NCI-H2081 treated with DMSO at 0.1 percent for 48 hours (cell line): ENCODE measurements at places on chromosomes 7 and 10.

GRCh38 chr10:27359792-27360355 lies 119.3 kb upstream of the ACBD5 start:
- DNase-seq: no peak

- DNase-seq: no peak
Observed at GRCh38 chr7:76051840-76052239, 3.9 kb downstream of the MDH2 start.

- DNase-seq: no peak
Observed at GRCh38 chr10:21515361-21516241, 9.9 kb downstream of the SKIDA1 start.

DNA sequence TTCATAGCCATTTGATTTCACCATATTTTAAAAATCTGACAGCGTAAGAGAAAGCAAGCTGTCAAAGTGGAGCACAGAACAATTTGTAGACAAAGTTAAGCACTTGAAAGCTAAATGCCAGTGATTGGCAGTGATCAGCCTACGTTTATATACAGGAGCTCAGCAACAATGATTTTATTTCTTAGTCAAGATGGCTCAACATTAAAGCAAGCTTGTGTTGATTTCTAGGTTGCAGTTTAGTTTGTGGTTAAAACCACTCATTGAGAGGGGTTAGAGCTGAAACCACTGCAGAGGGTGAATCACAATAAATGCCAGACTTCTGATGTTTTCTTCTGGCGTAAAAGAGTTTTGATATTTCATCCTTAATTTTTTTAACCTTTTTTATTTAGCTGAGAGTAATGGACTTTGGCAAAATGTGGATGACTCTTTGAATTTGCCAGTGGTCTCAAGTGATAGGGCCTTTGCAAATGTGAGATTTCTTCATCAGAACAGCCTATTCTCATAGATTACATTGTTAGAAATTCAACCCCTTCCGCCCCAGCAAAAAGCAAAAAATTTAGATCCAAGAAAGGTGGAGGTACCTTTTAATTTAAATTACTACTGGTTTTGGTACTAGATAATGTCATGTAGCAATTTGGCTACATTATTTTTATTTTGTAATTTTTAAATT lies 73.8 kb downstream of the SHOC2 start:
- no peak for DNase-seq

- DNase-seq: no peak
Observed at GRCh38 chr10:2548071-2548470, 519.3 kb upstream of the PFKP start.

GRCh38 chr7:67878808-67879207 lies 882.2 kb downstream of the TYW1 start:
- no peak for DNase-seq

DNA sequence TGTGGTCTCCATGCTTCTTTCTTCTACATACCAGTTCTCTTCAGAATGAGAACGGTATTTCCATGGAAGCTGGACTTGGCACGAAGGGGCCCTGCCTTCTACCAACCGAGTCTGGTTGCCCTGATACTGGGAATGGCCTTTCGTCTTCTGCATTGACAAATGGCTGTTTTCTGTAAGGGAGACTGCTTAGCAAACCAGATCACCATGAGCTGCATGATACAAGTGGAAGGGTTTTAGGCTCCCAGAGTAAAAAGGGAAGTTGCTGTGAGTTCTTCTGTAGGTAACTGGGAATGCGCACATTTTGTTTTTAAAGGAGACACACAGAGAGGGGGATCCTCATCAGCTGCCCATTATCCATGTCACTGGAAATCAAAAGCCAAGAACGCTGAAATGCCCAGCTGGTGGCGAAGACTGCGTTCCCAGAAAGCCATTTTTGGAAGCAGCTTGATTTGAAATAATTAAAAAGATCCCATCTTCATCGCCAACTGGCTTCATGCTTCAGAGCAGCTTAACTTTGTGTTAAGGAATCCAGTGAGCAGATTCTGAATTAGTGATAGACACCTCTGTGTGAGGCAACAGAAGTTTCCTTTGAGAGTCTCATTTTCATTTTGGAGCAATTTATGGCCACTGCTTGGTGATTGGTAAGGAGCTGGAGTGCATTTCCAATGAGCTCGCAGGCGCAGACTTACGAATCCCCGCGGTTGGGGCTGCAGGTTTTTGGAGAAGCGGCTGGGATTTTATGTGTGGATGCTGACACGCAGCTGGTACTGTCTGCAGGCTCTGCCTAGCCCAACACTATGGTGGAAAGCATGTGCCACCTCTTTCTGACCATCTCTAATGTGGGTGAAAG lies 672.7 kb upstream of the FOXK1 start:
- DNase-seq: no peak

- no peak for DNase-seq
Observed at GRCh38 chr10:14838582-14839304, 637 bp downstream of the HSPA14 start.

DNA sequence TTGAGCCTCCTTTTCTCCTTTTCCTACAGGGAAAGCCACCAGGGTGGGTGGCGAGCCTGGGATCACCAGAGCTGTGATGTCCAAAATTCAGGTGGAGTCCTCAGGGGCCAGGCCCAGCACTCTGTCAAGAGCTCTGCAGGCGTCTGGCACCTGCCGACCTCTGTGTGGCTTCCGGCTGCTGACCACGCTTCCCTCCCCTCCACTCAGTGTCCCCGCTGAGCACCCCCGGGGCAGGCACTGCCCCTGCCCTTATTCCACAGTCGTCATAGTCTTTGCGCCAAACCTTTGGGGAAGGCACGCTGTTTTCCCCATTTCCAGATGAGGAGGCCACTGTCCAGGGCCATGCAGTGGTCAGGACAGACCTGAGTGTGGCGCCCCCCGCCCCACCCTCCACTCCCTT lies 7.5 kb downstream of the MTG1 start:
- no peak for DNase-seq

DNA sequence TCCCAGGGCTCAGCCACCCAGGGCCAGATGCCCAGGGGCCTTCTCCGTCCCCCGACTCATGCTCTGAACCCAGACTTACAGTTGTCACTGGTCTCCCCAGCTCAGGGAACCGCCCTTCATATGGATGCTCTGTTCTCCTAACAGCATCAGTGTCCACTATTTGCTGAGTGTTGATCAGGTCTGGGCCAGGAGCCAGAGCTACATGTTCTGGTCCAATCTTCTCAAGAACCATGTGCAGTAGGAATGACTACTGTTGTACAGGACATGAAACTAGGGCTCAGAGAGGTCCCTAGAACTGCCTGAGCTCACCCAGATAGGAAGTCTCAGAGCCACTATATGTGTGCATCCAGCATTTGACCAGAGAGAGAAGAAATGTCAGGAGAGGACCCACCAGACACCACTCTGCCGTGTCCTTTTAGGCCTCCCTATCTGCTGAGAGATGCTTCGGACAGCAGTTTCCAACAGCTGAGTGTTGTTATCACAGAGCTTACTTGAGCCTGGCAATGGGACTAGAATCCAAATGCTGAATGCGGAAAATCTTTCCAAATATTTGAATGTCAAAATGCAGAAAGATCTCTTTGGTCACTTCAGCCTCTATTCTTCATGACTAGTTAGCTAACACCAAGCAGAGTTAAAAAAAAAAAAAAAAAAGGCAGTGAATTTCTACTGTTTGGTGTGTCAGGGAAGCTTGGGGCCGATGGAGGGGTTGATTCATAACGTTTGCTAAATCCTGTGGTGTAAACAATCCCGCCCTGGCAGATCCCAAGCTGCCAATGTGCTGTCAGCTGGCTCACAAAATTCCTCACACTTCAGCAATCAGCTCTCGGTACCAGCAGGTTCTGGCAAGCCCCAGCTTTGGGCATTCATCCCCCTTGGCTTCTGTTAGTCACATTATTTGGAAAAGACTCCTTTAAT lies 246.1 kb downstream of the TNS3 start:
- DNase-seq: no peak

DNA sequence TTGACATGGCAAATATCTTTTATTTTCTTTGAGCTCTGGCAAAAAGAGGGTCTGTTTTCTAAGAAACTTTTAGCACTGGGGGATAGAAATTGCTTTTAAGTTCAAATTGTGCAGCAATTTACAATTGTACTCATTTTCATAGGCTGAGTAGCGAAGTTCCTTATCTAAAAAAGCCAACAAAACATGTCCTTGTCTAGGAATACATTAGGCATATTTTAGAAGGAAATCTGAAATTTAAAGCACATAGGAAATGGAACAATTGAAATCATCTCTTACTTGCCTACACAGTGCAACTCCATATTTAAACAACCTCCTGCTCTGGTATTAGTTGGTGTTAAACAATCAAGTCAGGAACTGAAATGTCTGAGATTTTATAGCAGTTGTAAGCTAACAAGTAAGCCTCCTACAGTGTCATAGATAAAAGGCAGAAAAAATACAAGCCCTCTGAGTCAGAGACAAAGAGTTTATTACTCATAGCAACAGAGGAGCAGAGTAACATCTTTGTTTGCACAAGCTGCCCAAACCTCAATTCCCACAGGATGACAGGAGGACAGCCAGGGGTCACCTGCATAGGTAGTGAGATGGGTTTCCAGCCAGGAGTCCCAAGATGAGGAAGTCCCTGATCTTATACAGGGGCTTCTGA lies 280.2 kb upstream of the HGF start:
- DNase-seq: no peak

- no peak for DNase-seq
Observed at GRCh38 chr7:12945901-12946300, 258.5 kb downstream of the ARL4A start.

DNA sequence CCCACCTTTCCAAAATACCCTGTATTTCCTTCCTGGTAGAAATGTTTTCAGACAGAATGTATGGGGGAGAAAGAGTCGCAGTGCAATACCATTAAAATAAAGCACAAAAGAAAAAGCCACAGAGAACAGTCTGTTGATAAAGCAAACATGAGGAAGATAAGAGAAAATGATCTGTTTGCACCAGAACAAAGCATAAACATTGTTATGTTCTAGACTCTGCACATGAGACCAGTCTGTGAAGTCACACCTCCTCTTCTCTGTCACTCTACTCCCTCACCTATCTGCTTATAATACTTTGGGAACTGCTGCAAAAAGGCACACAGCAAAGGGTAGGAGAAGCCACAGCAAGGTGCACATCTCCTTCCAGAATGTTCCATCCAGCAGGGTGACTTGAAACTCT lies 67.2 kb upstream of the LRGUK start:
- no peak for DNase-seq

DNA sequence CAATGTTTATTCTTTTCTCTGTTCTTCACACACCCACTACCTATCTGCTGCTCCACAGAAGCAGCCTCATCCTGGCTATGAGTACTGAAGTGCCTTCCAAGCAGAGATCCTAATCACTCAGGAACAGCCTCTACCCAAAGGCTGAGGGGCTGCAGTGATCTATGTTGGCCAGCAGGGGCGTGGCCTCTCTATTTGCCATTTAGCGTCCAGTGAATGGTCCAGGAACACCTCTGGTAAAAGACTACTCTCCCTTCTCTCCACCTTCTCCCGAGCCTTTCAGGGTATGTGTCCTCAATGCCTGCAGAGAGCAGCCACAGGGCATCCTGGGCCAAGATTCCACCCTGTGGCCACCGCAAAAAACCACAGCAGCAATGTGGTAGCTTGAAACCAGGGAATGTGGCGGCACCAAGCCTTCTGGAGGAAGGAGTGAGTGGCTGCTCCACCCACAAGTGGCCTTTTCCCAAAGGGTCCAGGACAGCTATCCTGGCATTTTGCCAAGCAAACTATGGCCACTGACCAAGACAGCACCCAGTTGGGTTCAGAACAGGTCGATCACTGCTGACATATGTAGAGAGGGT lies 70.9 kb downstream of the SYPL1 start:
- no peak for DNase-seq

GRCh38 chr7:133183042-133183794 lies 69.7 kb upstream of the EXOC4 start:
- DNase-seq: no peak

DNA sequence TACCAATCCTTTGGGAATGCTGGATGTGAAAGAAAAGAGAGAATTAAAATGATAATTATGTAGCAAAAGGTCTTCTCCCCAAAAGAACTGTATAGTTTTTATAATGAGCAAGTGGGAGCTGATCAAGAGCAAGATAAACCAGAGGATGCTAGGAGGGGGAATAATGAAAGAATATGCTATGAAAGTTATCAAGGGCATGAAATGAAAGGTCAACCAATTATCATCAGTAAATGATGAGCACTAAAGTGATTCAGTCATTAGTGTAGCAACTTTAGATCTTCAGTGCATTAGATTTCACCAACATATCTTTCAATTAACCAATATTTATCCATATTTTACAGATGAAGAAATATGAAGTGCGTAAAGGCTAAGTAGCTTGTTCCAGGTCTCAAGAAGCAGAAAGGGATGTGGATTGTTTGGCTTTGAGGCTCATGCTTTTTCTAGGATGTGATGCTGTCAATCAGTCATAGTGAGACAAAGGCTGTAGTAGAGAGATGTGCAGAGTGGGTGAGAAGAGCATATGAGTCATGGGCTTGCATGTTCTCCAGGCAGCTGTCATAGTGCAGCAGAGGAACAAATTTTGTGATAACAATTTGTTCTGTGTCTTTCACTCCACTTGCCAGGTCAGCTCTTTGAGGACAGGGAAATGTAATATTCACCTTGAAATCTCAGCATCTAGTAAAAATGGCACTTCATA lies 5.7 kb upstream of the OR2F2 start:
- DNase-seq: no peak

GRCh38 chr7:118606602-118607001 lies 382.1 kb downstream of the ANKRD7 start:
- DNase-seq: no peak

GRCh38 chr7:35362341-35362740 lies 108.4 kb upstream of the TBX20 start:
- no peak for DNase-seq

DNA sequence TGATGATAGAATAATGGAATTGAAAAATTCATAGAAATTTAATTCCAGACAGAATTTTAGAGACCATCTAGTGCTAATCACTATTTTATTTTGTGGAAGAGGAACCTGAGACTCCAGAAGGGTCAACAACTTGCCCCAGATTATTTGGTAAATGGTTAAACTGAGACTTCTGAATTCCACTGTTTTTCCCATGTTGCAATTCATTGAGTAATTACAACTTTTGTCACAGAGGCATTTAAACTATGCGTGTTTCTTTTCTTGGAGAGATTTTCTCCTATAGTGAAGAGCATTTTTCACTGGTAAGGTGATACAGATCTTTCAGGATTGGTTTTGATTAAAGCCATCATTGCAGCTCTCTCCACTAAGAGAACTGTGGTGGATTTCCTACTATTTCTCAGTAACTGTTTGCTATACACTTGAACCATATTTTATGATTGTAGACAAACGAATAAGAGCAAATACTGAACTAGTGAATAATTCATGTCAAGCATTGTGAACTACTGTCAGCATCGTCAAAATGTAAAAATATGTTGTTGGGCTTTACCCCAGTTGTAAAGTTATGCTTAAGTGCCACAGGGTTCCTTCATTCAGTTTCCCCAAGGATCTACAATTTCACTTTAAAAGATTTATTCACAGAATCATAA lies 26.5 kb downstream of the LRGUK start:
- no peak for DNase-seq

DNA sequence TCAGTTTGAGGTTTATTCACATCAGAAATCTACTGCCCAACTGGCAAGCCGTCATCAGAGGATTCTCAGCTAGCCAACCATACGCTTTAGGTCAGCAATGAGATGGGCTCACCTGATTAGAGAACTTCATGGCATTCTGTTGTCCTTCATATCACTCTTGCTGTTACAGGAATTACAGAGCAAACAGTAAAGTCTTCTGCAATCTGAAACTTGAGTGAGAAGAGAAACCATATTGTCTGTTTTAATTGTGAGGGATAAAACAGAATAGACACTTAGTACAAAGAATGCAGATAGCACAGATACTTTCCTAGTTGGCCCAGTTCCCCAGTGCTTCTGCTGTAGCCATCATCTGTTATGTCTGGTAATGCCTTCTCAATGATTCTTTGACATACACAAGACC lies 366.6 kb downstream of the EXOC4 start:
- DNase-seq: no peak

GRCh38 chr10:116720241-116720643 lies 22.1 kb downstream of the HSPA12A start:
- no peak for DNase-seq
